ENCODE measurements at places on chromosomes 13 and 19.

DNA sequence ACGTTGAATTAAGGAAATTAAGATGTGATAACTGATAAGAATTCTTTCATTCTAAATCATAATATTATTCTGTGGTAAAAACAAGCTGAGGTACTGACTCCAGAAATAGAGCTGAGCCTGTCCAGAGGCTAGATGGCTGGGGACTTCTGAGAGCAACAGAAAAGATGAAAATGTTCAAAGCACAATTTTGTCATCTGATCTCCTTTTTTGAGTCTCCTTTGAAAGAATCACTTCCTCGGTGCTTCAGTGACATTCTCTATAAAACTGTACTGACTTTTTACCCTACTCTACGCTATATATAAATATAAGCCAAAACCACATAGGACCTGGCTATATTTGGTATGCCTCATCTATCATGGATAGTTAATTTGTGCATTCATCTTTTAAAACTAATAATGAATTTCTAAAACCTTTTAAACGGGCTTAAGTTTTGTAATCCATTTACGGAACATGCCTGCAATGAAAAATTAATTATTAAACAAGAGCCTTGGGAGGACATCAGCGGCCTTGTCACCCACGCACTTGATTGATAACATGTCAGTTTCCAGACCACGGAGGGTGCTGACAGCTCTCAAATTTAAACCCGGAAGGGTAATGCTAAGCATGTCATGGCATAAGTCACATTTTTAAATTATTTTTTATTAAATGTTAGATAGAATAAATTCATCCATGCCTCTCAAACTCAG lies 235.5 kb downstream of the PCDH9 start:
- DNase-seq: no peak

GRCh38 chr13:71374471-71375049 lies 492.4 kb downstream of the DACH1 start:
- DNase-seq: no peak

DNA sequence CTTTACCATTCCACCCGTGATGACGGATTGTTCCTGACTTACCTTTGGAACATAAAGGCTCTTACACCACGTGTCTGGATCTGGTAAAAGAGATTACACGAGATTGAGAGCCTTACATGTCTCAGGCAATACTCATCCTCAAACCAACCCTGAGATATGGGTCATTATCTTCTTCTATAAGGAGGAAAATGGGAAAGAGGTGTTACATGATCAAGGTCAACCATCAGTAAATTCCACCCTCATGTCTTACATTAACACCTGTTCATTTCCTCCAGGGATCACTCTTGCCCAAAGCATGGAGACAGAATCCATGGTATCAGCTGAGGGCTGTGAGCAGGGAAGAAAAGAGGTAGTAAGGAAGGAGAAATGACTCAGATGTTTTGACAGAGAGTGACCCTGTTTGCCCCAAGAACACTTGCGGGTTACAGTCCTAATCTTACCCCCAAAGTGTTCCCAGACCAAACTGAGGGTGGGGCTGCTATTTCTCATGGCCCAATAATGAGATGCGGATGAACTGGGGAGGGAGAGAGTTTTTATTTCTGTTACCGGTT lies 19.6 kb downstream of the LILRB4 start:
- DNase-seq: no peak

DNA sequence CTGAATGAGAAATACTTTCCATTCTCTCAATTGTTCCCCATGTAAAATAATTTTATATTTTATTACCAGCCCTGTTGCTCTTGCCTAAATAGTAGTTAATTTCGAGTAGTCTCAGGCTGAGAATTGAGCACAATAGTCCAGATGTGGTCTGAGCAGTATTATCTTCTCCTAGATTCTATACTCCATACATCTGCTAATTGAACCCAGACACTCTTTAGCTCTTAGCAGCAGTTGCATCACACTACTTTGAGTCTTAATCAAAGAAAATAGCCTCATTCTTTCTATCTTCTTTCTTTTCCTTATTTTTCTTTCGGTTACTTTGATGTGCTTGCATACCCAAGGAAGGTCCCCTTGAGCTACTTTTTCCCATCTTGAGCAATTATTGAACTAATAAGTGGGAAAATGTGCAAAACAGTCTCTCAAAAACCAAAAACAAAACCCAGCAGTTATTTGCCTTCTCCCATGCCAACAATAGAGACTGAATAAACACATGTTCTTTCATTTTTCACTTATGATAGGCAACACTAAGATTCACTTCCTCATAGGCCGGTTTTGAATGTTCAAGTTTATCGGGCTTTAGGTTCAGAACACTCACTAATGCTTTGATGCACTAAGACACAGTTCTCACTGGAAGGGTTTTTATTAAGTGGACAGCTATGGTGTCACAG lies 204.5 kb downstream of the POU4F1 start:
- no peak for DNase-seq

DNA sequence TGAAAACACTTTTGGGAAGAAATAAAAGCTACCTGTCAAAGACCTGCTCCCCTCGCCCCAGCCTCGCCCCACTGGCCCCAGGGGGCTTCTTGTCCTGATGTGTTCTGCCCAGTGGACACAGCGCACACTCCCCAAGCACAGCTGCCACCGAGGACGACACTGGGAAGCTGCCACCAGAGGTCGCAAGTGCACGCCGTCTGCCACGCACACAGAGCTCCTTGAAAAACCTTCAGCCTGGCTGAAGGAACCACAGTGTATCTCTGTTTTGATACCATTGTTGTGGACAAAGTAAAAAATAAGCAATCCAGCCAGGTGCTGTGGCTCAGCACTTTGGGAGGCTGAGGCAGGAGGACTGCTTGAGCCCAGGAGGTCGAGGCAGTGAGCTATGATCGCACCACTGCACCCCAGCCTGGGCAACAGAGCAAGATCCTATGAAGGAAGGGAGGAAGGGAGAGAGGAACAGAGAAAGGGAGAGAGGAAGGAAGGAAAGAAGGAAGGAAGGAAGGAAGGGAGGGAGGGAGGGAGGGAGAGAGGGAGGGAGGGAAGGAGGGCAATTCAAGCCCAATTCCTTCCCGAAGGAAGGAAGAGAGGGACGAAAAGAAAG lies 57.3 kb downstream of the CEBPG start:
- DNase-seq: no peak

DNA sequence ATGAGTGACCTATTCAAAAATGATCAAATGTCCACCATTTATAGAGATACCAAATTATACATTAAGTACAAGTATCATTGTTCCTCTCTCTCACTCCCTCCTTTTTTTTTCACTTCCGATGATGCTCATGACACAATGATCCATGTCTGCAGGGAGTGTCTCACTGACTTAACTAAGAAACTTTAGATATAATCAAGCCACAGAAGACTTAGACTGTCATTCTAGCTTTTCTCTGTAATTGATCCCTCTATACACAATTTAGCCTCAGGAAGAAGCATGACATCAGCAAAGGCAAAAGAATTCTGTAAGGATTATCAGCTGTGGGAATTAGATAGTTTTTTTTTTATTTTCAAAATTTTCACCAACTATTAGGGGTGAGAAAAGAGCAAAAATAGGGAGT lies 734.9 kb upstream of the PCDH9 start:
- no peak for DNase-seq

DNA sequence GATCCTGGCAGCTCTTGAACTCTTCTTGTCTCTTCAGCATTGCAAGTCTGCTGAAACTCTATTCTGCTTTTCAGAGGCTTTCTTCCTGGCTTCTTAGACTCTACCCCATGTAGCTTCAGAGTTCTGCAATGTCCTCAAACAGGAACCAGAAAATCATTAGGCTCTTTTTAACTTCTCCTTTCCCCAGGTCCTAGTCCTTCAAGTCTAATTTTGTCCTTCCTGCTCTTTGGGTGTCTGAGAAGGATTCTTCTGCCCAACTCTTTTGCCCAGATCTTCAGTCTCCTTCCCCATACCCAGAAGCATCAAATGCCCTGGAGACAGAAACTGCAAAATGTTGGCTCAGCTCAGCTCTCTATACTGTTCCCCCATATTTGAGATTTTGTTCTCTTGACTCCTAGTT lies 50.0 kb upstream of the CALM3 start:
- no peak for DNase-seq

GRCh38 chr13:33110713-33111413 lies 94.6 kb downstream of the KL start:
- DNase-seq: no peak

GRCh38 chr19:1311543-1312091 lies 25.9 kb downstream of the EFNA2 start:
- DNase-seq: no peak

DNA sequence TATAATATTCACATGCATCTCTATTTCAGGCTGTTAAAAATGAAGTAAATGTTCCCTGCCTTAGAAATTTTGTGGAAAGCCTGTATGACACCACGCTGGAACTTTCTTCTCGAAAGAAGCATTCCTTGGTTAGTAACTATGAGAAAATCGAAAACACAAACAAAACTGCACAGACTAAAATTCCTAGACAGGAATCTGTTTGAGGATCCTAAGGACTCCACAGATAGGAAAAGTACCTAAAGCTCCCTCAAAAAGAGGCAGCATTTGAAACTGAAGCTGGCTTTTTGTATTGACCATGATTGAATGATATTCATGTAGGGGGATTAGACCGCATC lies 103.4 kb downstream of the FRY start:
- no peak for DNase-seq

- DNase-seq: peak; percentile 72
Measured at GRCh38 chr13:40401911-40402776, 264.3 kb downstream of the FOXO1 start.

DNA sequence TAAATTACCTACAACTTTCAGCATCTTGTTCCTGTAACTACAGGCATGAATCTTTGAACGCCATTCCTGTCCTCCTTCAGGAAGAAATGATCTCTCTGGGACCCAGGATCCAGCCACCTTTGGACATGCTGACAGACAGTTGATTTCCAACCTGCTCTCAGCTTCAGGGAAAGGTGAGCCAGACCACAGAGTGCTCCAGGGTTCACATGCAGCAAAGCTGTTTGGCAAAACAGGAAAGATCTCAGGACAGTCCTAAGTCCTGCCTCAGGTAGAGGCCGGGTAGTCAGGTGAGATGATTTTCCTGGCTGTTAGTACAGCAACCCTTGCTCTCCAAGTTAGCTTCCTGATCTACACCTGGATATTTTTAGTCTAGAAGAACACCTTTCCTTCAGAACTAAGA lies 9.1 kb downstream of the SLC15A1 start:
- no peak for DNase-seq

DNA sequence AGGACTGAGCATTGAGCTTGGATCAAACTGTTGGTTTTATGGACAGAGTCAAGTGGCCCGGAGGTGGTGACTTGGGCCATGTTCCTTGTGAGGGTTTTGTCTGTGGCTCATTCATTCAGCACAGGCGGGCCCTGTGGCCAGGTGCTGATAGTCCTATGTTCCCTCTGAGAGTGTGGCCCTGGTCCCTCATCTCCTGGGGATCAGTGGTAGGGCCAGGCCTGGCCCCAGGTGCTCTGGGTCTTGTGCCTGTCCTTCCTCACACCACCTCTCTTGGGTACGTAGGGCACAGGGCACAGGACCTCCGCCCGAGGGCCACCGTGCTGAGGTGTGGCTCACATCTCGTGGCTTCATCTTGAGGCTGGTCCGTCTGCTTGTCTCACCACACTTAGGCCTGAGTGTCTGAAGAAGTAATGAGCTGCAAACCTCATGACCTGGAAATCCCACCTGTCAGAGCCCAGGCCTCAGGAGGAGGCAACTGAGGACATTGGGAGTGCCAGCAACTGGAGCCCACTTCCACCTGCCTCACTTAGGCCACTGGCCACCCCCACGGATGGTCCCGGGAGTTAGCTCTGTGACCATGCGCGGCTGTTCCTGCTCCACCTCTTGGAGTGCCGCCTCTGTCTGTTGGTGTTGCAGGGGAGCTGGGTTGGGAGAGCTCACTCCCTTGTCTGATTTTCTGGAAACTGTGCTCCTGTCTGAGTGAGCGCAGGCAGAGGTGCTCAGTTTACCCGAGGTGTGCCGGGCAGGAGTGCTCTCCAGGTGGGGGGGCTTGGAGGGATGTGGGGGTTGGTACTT lies 53.4 kb downstream of the KDM4B start:
- DNase-seq: no peak

GRCh38 chr13:81377921-81378320 lies 1037.0 kb upstream of the SPRY2 start:
- no peak for DNase-seq

- DNase-seq: no peak
Measured at GRCh38 chr13:76955193-76955592, 6.9 kb downstream of the ACOD1 start.

DNA sequence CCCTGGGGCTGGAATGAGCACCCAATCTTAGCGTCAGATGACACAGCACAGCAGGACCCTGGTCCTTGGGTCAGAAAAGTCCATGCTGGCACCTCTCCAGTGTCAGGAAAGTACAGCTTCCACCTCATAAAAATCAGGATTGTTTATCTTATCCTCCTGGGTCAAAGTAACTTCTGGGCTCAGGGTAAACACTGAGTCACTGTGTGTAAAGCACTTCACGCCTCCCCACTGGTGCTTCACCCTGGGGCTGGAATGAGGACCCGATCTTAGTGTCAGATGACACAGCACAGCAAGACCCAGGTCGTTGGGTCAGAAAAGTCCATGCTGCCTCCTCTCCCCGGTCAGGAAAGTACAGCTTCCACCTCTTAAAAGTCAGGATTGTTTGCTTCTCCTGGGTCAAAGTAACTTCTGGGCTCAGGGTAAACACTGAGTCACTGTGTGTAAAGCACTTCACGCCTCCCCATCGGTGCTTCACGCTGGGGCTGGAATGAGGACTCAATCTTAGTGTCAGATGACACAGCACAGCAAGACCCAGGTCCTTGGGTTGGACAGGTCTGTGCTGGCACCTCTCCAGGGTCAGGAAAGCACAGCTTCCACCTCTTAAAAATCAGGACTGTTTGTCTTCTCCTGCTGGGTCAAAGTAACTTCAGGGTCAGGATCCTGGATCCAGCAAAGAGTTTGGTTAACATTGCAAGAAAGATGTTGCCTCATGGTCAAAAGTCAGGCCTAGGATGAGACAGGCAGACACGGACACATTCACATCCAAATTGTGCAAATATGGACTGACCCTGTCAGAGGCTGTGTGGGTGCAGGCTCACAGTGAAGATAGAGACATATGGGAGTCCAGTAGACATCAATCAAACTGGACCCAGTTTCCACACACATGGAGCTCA lies 39.2 kb upstream of the CYP2A7 start:
- no peak for DNase-seq

DNA sequence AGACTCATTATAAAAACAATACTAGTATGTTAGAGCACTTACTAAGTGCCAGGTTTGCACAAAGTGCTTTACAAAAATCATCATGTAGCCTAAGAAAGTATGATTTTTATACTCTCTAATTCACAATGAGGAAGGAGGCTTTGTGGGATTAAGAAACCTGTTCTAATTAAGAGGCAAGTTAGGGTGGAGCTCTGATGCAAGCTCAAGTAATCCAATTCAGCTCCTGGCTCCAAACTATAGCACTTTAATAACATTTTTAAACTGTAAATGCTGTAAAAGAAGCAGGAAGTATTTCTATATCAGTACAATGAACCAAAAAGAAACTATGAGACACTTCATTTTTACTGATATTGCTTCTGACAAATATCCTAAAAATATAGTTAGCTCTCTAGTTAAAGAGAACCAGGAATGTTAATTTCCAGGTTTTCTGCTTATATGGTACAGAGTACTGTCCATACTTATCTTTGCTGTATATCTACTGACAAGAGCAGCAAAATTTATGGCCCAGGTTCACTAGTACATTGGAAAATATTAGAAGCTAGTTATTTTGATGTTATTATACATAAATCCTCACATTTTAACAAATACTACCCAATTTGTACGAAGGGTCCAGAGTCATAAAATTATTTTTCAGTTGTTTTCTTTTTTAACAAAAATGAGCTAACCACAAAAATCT lies 482.0 kb downstream of the DIAPH3 start:
- DNase-seq: no peak

- DNase-seq: no peak
Measured at GRCh38 chr19:42109896-42110295, 22.4 kb downstream of the POU2F2 start.

All from AG04449 (cell line).